Heart right ventricle (tissue), 16 donors: ENCODE measurements at places on chromosomes 16 and 17. TPM values are rescaled to one million over a fixed set of nuclear protein-coding genes. Genes with fewer than 3 reads are reported as not detected.

GRCh38 chr17:41731836-41732235, 2.6 kb downstream of the HAP1 start:
- no peak for DNase-seq

Gene NOXO1
- total RNA-seq: not detected

DNA sequence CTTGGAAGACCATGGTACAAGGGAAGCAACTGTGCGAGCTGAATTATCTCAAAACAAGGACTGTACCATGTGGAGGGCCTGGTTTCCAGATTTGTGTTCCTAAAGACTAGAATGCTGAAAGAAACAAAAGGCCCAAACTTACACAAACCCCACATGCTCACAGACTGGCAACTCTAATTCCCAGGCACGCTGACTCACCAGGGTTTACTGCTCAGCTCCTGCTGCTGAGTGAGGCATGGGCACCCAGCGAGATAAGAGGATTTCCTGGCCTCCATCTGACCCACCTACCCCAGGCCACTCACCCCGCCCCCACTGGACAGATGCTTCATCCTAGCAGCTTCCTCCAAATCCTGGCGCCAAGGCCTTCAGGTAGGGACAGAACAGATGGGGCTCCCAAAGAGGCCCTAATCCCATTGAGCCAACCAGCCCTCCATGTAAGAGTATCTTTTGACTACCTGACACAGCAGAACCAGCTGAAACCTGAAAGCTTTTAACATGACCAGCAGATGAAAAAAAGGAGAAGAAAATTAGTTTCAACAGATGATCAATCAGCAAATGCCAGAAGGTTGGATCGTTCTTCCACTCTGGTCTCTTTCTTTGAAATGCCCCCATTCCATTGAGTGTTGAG, 33.9 kb downstream of the DCUN1D3 start:
- peak; percentile 29 for DNase-seq

- no peak for DNase-seq
Observed at GRCh38 chr16:83835586-83836566, 28.1 kb downstream of the HSBP1 start.

DNA sequence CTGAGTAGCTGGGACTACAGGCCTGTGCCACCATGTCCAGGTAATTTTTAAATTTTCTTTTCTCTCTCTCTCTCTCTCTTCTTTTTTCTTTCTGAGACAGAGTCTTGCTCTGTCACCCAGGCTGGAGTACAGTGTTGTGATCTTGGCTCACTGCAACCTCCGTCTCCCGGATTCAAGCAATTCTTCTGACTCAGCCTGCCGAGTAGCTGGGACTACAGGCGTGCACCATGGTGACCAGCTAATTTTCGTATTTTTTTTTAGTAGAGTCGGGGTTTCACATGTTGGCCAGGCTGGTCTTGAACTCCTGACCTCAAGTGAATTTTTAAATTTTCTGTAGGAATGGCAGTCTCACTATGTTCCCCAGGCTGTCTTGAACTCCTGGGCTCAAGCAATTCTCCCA, 11.1 kb upstream of the ZNF652 start:
- no peak for DNase-seq

GRCh38 chr17:70168977-70169708, at the start of gene KCNJ2:
TSS of gene KCNJ2 (plus strand) at chr17:70169532. CDS start at chr17:70175040, 5,508 bp downstream.
- peak; percentile 88 for DNase-seq

DNA sequence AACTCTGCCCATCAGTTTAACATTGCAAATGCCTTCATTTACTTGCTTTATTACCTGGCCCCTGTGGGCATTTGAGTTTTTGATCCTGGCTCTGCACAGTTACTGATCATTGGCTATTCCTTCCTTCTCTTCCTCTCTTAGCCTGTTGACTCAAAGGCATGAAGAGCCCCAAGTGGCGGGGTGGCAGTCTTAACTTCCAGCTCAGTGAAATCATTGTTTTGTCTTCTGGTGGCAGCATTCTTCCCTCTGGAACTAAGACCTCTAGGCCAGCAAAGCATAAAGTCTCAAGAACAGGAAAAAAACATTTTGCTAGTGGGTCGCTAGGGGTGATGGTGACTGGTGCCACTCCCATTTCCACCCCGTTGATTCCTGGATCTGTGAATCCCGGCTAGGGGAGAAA, 52.3 kb upstream of the MRTFB start:
- DNase-seq: no peak

GRCh38 chr17:38552343-38552742, 53.4 kb downstream of the SRCIN1 start:
- no peak for DNase-seq

Gene CEP295NL
- total RNA-seq: 1.3 TPM

DNA sequence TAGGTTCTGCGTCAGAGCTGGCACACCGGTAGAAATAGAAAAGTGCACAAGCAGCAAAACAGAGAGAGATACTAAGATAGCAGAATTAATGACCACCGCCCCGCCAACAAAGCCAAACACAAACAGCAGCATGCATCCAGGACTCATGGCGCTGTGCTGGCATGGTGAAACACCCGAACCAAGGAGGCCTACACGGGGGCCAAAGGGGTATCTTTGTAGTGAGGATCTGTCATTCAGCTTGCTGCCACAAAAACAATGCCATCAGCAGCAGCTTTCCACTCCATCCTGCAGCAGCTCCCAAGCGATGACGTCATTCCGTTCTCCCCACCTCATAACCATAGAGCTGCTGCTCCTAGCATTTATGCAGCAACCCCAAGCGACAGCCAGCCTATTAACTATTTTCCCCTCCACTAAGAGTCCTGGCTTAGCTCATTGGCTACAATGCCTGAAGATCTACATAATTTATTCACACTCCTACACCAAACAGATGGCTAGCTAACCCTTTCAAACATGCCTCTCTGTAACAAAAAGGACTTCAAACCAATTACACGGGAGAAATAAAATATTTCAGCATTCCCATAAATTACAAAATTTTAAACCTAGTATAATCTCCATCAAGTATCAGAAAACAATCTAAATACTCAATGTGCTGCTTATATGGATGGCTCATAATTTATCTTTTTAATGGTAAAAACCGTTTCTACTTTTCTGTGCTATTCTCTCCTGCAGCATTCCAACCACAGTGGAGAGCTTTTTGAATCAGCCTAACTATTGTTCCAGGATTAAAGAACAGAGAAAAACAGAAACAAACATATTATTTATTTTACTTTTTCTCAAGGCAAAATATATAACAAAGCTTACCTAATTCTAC, 73.9 kb downstream of the SPAG9 start:
- DNase-seq: peak; percentile 76

GRCh38 chr17:60135151-60135950, 14.4 kb upstream of the CA4 start:
- peak; percentile 88 for DNase-seq

Gene SAMD14
- 3.3 TPM for total RNA-seq

DNA sequence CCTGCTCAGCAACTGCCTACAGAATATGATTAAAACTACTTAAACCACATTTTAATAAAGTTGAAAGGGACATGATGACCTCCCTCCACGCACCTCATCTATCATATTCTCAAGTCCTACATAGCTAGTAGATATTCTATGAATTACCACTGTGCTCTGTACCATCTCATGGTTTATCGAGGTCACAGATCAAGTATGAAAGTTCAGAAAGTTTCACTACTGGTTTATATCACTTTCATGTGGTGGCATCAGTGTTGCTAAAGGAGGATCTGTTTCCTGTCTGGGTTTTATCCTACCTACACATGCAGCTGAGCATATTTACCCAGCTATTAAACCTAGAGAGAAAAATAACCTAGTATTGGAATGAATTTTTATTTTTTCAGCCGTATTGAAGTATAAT, 214.9 kb upstream of the MON1B start:
- no peak for DNase-seq

Gene KRTAP4-3
- not detected for total RNA-seq

Gene CORO1A
- total RNA-seq: 4.8 TPM
